ENCODE measurements at places on chromosomes 2 and 18. TPM values are rescaled to one million over a fixed set of nuclear protein-coding genes. Genes with fewer than 3 reads are reported as not detected.

Gene GAL3ST2
- total RNA-seq: under 0.01 TPM

Gene GKN2
- total RNA-seq: not detected

Gene CCDC74A
- total RNA-seq: 8.3 TPM

Gene SLC4A1AP
- total RNA-seq: 30.5 TPM

Gene RPE
- total RNA-seq: 128 TPM

Gene CCDC68
- total RNA-seq: 5.0 TPM

Gene TMEM237
- total RNA-seq: 38.6 TPM

Gene RGPD3
- 0.37 TPM for total RNA-seq

Gene NMUR1
- not detected for total RNA-seq

Gene LDLRAD4
- total RNA-seq: 4.1 TPM

Gene DRC1
- total RNA-seq: under 0.01 TPM

Gene ZCCHC2
- total RNA-seq: 6.4 TPM

Gene PROKR1
- total RNA-seq: not detected

Gene TMEM247
- total RNA-seq: not detected

Gene CAVIN2
- 6.2 TPM for total RNA-seq

Gene PPP1R1C
- 0.28 TPM for total RNA-seq

Gene CXCR1
- not detected for total RNA-seq

Gene AKAIN1
- total RNA-seq: not detected

Gene FSIP2
- not detected for total RNA-seq

Gene CRYBA2
- total RNA-seq: not detected

Gene IL36B
- not detected for total RNA-seq

Gene NT5C1B
- not detected for total RNA-seq

Gene NGEF
- 3.4 TPM for total RNA-seq

Gene GALNT5
- 71.3 TPM for total RNA-seq

Gene HRH4
- total RNA-seq: 0.05 TPM

Gene NTSR2
- not detected for total RNA-seq

Gene GKN1
- total RNA-seq: not detected

Gene CDH7
- total RNA-seq: not detected

Gene ALPI
- not detected for total RNA-seq

Gene MROH2A
- total RNA-seq: not detected

Gene ACVR1C
- total RNA-seq: 0.37 TPM

Gene TUBB8B
- total RNA-seq: not detected

Gene XRCC5
- total RNA-seq: 221 TPM

Gene FMNL2
- 20.5 TPM for total RNA-seq

Gene VWC2L
- total RNA-seq: not detected

Gene AQP12A
- total RNA-seq: not detected

Gene OTX1
- not detected for total RNA-seq

Gene RAD51AP2
- not detected for total RNA-seq

Gene CTLA4
- total RNA-seq: not detected

Gene MRPL30
- 36.1 TPM for total RNA-seq

Gene BIN1
- total RNA-seq: 34.4 TPM

Data from smooth muscle cell of the umbilical artery (primary cell).